ENCODE measurements at places on chromosomes 2 and 18. TPM values are rescaled to one million over a fixed set of nuclear protein-coding genes. Genes with fewer than 3 reads are reported as not detected.

COBLL1 gene
- 8.9 TPM for total RNA-seq

C2orf78 gene
- total RNA-seq = not detected

MALL gene
- total RNA-seq = 0.68 TPM

BOD1L2 gene
- not detected for total RNA-seq

TGFA gene
- total RNA-seq = not detected

GNLY gene
- not detected for total RNA-seq

ADAM23 gene
- 11.4 TPM for total RNA-seq

AUP1 gene
- total RNA-seq = 96.3 TPM

FBXO15 gene
- 0.73 TPM for total RNA-seq

RAB17 gene
- 3.9 TPM for total RNA-seq

SLC9A4 gene
- not detected for total RNA-seq

CFC1 gene
- total RNA-seq = not detected

UGT1A8 gene
- total RNA-seq = not detected

DNPEP gene
- 73.2 TPM for total RNA-seq

CFAP65 gene
- total RNA-seq = not detected

ZEB2 gene
- total RNA-seq = 126 TPM

HOXD13 gene
- not detected for total RNA-seq

ABCB11 gene
- total RNA-seq = not detected

ORMDL1 gene
- total RNA-seq = 63.7 TPM

TMEFF2 gene
- 46.8 TPM for total RNA-seq

ACVR1C gene
- 0.08 TPM for total RNA-seq

RAB31 gene
- 90.8 TPM for total RNA-seq

UGT1A3 gene
- total RNA-seq = not detected

IGFBP5 gene
- total RNA-seq = 1,145 TPM
